Foreskin fibroblast (primary cell): ENCODE measurements at places on chromosomes 5 and 9.

GRCh38 chr5:139757727-139758509 lies 37.7 kb upstream of the PSD2 start:
- DNase-seq, result no peak

- no peak for DNase-seq
Measured at GRCh38 chr9:1049641-1050040, 516 bp upstream of the DMRT2 start.

- DNase-seq, result no peak
Measured at GRCh38 chr5:54581831-54582548, 64.4 kb downstream of the SNX18 start.

GRCh38 chr9:78609450-78609849 lies 312.5 kb downstream of the PSAT1 start:
- no peak for DNase-seq

- peak; percentile 56 for DNase-seq
Measured at GRCh38 chr5:80318212-80318611, 1.6 kb upstream of the SPZ1 start.

- no peak for DNase-seq
Measured at GRCh38 chr9:123318202-123318601, 37.8 kb upstream of the CRB2 start.

- DNase-seq, result peak; percentile 75
Measured at GRCh38 chr9:83582029-83582428, 40.9 kb upstream of the IDNK start.

GRCh38 chr9:121478816-121479676 lies 20.6 kb downstream of the GGTA1 start:
- no peak for DNase-seq

DNA sequence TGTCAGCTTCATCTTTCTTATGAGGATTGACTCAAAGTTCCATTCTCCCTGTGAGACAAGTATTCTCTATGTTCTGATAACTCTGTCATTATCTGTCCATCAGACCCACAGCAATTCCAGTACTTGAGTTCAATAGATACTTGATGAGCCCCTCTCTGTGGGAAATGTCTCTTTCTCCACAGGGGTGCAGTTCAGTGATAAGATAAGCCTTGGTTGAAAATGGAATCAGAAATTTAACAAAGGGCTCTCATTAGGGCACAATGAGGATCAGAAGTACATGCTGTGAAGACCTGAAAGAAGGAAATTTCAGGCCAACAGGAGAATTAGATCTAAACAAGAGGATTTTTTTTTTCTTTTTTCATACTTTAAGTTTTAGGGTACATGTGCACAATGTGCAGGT lies 737.3 kb downstream of the MTRR start:
- DNase-seq, result no peak

GRCh38 chr9:123389070-123389469 lies 33.1 kb downstream of the CRB2 start:
- no peak for DNase-seq

GRCh38 chr5:9713356-9713755 lies 83.2 kb upstream of the TAS2R1 start:
- no peak for DNase-seq

DNA sequence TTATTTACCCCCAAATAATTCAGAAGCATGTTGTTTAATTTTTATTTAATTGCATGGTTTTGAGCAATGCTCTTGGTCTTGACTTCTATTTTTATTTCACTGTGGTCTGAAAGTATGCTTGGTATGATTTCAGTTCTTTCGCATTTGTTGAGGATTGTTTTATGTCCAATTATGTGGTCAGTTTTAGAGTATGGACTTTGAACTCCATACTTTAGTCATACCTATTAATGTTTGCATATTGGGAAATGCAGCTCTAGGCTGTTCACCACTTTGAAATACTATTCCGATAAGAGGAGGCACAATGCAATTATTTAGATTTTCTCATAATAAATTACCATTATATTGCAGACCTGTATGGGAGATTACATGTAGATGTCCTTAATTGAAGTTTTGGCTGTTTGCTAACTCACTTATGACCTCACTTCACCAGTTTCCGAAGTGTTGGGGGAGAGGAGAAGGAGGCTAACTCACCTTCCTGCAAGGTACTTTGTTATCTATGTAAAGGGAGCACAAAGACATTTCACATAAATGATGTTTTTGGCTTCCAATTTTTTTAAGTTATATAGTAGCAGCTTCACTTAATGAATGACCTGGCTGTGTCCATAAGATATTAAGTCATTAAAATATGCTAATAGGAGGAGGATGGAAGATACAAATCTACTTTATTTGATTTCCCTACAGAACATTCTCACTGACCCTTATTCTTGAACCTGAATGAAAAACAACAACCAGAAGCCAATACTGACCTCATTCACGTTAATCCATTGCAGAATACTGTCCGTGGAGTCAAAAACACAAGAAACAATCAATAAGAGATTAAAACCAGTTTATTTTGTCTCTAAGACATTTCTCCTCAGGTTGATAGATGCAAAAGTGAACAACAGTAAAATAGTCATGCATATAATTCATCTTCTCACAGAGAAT lies 970.3 kb upstream of the ARRDC3 start:
- peak; percentile 69 for DNase-seq

- no peak for DNase-seq
Measured at GRCh38 chr9:74920944-74921626, 31.6 kb downstream of the C9orf40 start.

GRCh38 chr9:124652615-124653393 lies 118.3 kb downstream of the NR6A1 start:
- DNase-seq, result peak; percentile 95

DNA sequence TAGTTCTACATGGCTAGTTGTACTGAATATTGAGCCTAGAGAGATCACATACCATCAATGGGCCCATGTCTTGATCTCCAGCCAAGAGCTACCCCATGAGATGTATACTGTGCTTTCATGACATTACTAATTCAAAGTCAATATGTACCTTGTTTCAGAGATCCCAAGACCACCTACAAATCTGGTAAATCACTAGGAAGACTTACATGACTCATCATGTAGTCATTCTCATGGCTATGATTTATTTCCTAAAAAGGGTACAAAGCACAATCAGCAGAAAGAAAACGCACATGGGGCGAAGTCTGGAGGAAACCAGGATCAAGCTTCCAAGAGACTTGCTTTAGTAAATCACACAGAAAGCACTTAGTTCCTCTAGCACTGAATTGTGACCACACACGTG lies 103.0 kb downstream of the PCSK5 start:
- peak; percentile 21 for DNase-seq

- DNase-seq, result no peak
Measured at GRCh38 chr5:55620766-55621160, 86.0 kb upstream of the PLPP1 start.

DNA sequence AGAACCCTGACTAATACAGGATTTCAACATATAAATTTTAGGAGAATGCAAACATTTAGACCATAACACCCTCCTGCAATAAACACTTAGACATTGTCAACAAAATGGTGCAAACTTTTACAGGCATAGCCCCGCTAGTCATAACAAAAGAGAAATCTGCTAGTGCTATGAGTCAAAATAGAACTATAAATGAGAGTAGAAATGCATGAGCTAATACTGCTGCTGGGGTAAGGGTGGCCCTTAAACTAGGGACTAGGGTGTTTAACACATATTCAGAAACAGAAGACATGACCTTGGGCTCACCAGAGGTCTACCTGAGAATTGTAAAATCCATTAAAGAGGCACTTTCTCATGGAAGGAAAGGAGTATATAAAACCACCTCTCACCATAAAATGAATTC lies 131.6 kb downstream of the TLR4 start:
- no peak for DNase-seq

DNA sequence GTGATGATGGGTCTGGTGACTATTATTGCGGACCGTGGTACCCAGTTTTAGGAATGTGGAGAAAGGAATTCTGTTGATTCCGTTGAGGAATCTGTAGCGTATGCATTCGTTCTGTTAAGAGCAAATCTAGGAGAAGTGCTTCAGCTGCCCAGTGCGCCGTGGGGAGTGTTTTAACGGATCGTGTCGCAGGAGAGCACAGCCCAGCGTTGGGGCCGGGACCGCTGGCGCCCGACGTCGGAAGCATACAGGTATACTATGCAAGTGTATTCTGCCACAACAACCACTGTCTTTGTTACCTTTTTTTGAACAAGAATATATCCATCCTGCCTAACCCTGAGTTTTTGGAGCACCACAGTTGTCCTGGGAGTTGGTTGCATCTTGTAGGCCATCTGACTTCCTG lies 42.7 kb downstream of the TENT4A start:
- no peak for DNase-seq

DNA sequence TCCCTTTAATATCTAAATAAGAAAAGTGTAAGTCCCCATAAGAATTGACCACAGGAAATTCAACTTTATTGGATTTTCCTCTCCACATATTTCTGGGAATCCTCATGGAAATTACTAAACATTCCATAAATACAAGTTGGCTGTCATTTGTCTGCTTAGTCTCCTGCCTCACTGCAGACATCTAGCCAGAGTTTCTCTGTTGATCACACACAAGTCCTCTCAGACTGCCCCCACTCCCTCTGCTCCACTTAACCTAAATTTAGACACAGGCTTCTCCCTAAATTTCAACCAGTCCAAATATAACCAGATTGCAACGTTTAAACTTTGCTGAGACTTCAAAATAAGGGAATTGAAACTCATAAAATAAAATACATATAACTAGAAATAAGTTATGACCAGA lies 982.1 kb downstream of the DTWD2 start:
- DNase-seq, result no peak

DNA sequence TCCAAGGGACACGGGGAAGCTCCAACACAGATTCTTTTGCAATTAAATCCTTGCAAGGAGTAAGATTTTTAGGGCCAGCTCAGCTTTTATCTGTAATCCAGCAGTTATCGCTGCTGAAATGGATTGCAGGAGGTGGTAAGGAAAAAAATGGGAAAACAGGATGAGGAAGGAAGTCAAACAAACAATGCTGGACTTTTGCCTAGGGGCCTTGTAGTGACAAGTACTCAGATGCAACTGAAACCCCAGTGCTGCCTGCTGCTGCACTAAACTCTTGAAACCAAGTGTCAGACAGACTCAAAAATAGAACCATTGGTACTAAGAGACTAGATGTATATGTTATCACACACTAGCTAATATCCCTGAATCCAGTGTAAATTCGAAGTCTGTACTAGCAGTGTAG lies 309.2 kb downstream of the CTNND2 start:
- no peak for DNase-seq

- no peak for DNase-seq
Measured at GRCh38 chr5:142301540-142301939, 23.3 kb downstream of the SPRY4 start.

DNA sequence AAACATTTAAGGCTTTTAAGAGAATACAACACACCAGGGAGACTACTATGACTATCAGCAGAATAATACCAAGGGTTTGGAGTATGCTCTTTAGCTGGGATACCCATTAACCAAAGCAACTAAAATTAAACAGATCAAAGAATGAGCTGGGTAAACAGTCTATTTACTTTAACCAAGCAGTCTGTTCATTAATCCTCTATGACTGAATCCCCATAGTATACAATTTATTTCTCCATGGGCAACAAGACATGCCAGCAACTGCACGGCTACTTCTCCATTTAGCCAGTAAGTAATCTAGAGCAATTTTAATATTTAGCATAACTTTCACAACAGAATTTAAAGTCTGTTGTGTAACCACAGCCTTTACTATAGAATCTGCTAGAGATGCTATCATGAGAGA lies 77.6 kb downstream of the CDO1 start:
- DNase-seq, result no peak

GRCh38 chr5:81708889-81709288 lies 42.0 kb downstream of the SSBP2 start:
- no peak for DNase-seq

- peak; percentile 73 for DNase-seq
Measured at GRCh38 chr5:17089690-17090089, 127.7 kb upstream of the BASP1 start.

- no peak for DNase-seq
Measured at GRCh38 chr5:170223906-170224305, 8.9 kb upstream of the C5orf58 start.

GRCh38 chr5:32304622-32305021 lies 8.1 kb downstream of the MTMR12 start:
- DNase-seq, result peak; percentile 33

DNA sequence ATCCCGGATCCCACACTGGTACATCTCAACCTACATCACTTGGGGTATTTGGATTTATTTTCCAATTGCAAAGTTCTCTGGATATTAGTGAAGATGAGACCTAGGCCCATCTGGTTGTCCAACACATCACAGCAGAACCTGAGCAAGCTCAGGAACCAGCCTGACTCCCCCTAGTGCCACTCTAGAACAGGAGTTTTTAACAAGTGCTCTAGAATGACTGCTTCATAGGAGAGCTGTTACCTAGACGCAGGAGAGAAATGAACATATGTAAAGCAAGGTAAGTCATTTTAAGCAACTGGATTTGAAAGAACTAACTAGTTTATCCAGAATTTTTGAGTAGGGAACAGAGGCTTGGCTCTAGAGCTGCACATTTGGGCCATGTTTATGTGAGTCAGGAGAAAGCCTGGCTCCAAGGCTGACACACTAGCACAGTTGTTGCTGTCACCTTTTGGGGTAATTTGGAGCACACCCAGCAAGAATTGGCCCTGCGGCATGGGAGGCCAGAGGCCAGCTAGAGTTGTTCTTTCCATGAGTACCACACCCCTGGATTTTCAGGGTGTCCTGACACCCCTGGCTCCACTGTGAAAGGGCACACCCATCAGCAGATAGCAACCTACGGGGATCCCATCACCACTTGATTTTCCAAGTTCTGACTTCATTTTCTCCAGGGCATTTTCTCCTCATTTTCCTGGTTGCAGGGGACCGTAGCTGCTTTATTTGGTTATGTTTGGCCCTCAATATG lies 110.9 kb upstream of the LPAR1 start:
- peak; percentile 59 for DNase-seq

- peak; percentile 22 for DNase-seq
Measured at GRCh38 chr9:69572611-69573010, 99.6 kb downstream of the APBA1 start.

DNA sequence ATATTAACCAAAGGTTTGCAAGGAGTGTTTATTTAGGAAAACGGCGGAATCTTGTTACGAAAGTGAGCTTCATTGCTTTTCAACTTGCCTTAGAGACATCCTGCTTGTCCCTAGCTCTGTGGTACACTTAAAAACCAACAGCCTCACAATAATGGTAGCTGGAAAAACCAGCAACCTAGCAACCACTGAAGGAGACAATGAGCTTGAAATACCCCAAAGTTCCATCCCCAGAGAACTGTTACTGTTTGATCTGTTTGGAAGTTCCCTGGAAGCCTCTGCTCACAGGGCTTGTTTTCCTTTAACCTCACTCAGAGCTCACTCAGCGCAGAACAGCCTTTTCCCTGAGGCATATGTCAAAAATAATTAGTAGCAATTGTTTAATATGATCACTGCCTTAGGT lies 43.2 kb downstream of the SH3TC2 start:
- peak; percentile 47 for DNase-seq

DNA sequence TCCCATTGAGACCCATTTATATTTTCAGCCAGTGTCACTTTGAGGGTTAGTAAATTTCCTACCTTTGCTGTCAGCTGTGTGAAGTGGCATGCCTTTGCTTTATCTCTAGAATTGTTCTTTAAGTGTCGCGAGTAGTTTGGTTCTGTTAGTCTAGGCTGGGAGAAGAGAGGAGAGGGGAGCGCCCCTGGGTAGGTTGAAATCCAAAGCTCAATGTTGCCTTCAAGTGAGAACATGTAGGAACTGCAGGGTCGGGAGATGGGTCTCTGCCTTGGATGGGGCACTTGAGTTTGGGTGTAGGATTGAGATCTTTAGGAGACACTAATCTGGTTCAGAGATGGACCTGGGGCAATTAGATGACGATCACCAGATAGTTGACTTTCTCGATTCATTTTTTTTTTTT lies 46.3 kb downstream of the STC2 start:
- no peak for DNase-seq

GRCh38 chr9:129458155-129458661 lies 162.7 kb downstream of the C9orf50 start:
- DNase-seq, result peak; percentile 50
